Hypothalamus (tissue), 51 donors: ENCODE measurements at places on chromosomes 3 and 15.

DNA sequence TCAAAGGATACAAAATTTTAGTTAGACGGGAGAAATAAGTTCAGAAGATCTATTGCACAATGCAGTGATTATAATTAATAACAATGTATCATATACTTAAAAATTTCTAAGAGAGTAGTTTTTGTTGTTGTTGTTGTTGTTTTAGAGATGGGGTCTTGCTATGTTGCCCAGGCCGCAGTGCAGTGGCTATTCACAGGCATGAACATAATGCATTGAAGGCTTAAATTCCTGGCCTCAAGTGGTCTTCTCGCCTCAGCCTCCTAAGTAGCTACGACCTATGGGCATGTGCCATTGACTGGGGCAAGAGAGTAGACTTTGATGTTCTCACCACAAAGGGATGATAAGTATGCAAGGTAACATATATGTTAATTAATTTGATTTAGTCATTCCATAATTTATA is 7.5 kb downstream of the STRIT1 start:
- no peak for DNase-seq

GRCh38 chr3:6444888-6445658 is 415.8 kb upstream of the GRM7 start:
- DNase-seq: no peak

DNA sequence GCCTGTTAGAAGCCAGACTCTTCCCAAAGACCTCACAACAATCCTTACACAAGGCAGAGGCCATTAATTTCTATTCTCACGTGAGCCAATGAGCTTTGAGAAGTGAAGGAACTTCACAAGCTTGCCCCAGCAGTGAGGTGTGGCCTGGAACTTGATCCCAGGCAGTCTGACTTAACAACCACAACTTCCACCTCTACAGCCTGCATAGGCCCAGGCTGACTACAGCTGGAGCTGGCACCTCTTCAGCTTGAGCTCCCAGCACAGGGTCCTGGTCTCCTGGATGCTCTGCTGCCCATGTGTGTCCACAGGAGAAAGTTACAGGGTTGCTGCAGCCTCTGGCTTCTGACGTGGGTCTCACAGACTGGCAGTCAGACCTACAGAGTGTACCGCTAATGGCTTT is 111.0 kb downstream of the ERC2 start:
- no peak for DNase-seq

DNA sequence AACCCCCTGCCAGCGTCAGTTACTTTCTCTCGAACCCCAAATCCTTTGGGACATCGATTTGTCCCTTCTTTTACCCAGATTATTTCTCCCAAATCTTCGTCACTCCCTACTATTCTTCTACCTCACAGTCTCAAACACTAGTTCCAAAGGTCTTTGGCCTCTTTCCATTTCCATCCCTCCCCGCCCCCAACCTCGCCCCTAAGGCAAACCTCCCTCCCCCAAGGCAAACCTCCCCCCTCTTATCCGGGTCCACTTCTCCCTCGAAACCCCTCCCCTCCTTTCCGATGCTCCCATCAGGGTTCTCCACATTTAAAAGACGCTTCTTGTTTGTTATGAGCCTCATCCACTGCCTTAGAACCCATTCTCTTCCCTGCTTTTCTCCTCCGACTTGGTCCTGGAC is 583 bp downstream of the EAF1 start:
- DNase-seq: no peak

DNA sequence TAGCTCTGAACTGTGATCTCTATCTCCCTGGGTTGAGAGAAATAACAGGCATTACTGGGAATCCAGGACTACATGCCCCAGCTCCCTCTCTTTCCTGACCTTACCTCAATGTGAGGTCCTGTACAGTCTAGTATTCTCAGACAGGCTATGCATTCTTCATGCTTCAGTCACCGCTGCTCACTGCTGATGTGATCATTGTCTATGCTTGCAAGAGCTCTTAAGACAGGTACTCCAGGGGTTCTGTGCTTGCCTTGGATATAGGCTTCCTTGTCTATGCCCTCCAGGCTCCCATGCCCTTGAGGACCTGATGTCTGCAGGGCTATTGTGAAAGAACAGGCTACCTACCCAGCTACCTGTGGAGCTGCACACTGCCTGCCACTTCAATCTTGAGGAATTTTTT is 183.6 kb downstream of the MBNL1 start:
- DNase-seq: no peak

GRCh38 chr15:94230431-94230882 is 904 bp upstream of the MCTP2 start:
- DNase-seq: no peak

- DNase-seq: no peak
Observed at GRCh38 chr3:85313380-85313779, 354.6 kb downstream of the CADM2 start.

- no peak for DNase-seq
Observed at GRCh38 chr3:26624209-26624765, 1.7 kb downstream of the LRRC3B start.

GRCh38 chr3:13608969-13609725 is 60.2 kb downstream of the FBLN2 start:
- DNase-seq: no peak

DNA sequence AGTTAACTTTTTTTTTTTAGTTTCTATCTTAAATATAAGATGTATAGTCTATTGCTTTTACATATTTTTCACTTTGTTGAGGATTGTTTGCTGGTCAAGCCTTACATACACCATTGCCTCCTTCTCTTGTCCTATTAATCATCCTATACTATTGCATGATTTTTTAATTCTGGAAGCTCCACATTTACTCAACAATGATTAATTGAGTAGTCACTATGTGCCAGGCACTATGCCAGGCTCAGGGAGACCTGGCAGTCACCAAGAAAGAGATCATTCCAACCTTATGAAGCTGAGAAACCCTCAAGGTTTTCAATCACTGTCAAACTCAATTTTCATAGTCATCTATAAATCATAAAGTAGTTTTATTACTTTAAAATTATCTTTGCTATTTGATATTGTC is 626.2 kb downstream of the IGSF11 start:
- no peak for DNase-seq

GRCh38 chr15:91535856-91536500 is 317.5 kb upstream of the SLCO3A1 start:
- no peak for DNase-seq
